ENCODE measurements at places on chromosomes 16 and 17. TPM values are rescaled to one million over a fixed set of nuclear protein-coding genes. Genes with fewer than 3 reads are reported as not detected.

TBC1D3B gene
- 18.7 TPM for polyA plus RNA-seq

GRCh38 chr17:44352828-44353671, 7.9 kb downstream of the GRN start:
- no peak for DNase-seq

- no peak for DNase-seq
These were observed 178.4 kb downstream of the CCDC182 start for GRCh38 chr17:57566721-57567120.

- DNase-seq, result no peak
These were observed 32.7 kb downstream of the YWHAE start for GRCh38 chr17:1367351-1367745.

DNA sequence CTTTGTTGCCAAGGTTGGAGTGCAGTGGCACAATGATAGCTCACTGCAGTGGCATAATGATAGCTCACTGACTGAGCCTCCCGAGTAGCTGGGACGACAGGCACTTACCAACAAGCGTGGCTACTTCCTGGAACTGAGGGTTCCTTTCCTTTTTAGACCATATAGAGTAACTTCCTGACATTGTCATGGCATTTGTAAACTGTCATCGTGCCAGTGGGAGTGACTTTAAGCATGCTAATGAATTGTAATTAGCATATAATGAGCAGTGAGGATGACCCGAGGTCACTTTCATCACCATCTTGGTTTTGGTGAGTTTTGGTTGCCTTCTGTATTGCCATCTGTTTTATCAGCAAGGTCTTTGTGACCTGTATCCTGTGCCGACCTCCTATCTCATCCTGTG, 162.4 kb downstream of the HS3ST4 start:
- no peak for DNase-seq

RNF112 gene
- 1.7 TPM for polyA plus RNA-seq

Measured in renal cortex interstitium (tissue), 15 donors.